ENCODE measurements at places on chromosomes 3 and 15.

GRCh38 chr15:33298631-33299030 is 12.1 kb upstream of the RYR3 start:
- no peak for DNase-seq

DNA sequence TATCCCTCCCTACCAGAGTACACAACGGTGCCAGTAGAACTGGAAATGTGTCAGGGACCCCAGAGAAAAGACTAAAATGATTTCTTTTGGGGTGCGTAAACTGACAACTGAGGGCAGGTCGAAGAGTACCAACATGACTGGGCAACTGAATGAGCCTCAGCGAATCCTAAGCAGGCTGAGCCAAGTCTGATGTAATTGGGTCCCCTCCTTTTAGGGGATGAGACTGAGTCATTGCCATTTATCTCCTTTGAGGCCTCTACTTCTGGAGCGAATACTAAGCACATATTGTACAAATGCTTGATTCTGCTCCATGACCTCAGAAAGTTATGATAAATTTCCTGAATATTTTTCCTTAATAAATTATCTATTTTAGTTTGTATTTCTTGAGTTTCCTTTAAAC is 17.3 kb upstream of the GPR156 start:
- DNase-seq, result no peak

DNA sequence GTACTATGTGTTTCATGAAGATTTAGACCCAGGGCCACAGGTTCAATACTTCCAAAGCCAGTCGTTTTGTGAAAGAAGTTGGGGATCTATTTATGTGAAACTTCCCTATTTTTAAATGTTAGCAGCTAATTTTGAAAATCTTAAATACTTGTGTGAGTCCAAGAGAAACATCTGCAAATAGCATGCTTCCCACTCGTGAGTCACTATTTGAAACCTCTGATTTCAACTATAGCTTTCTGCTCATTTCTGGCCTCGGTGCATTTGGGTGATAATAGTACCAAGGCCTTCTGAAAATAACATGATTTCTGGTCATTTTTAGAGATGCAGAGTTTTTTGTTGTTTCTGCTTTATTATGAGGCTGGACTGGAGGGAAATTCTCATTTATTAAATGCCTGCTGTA is 110.0 kb downstream of the OPA1 start:
- no peak for DNase-seq

DNA sequence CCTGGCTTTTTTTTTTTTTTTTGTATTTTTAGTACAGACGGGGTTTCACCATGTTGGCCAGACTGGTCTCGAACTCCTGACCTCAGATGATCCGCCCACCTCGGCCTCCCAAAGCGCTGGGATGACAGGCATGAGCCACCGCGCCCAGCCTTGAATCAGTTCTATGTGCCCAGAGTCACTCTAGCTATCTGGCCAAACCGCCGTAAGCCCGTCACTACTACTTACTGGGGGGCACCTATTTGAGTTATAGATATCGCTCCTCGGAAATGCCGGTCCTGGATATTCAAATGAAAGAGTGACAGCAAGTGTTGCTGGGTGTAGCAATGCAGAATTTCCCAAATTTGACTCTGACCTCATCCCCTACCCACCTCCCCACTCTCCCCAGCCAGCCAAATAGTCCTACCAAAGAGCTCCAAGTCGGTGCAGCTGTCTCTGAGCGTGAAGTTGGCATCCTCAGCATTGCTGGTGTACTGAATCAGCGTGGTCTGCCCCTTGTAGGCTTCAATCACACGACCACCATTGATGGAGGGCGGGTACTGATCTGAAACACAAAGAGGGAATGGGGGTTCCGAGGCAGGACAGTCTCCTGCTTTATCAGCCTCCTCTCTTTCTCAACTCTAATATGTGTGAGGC is 38.1 kb downstream of the MUC20 start:
- no peak for DNase-seq

GRCh38 chr3:77411334-77411733 is 371.4 kb downstream of the ROBO2 start:
- no peak for DNase-seq

- DNase-seq, result no peak
These were observed 27.0 kb upstream of the PRR23E start for GRCh38 chr3:127165694-127166485.

GRCh38 chr3:24149032-24149431 is 203.9 kb downstream of the NR1D2 start:
- no peak for DNase-seq

- no peak for DNase-seq
These were observed 13.6 kb downstream of the CALML4 start for GRCh38 chr15:68191555-68191954.

- DNase-seq, result no peak
These were observed 45.0 kb upstream of the SLC12A8 start for GRCh38 chr3:125257536-125257935.

GRCh38 chr3:100007313-100007712 is 107.0 kb downstream of the FILIP1L start:
- DNase-seq, result no peak

DNA sequence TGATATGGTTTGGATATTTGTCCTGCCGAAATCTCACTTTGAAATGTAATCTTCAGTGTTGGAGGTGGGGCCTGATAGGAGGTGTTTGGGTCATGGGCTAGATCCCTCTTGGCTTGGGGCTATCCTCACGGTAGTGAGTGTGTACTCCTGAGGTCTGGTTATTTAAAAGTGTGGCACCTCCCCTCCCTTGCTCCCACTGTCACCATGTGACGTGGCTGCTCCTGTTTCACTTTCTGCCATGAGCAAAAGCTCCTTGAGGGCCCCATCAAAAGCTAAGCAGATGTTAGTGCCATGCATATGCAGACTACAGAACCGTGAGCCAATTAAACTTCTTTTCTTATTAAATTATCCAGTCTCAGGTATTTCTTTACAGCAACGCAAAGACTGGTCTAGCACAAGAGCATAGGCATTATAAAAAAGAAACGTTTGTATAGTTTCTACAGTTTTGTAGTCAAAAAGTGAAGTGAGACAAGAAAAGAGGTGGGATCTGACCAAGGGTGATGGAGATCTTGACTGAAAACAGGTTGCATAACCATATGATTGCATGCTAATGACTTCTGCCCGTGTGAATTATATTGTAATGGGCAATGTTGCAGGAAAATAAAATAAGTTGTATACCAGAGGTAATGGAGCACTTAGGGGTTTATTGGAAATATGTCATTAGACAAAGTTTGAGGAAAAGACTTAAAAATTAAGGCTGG is 28.5 kb upstream of the CLASP2 start:
- no peak for DNase-seq

- DNase-seq, result no peak
These were observed 70.0 kb upstream of the WDR72 start for GRCh38 chr15:53829471-53829870.

GRCh38 chr15:56241374-56242105 is 2.1 kb downstream of the RFX7 start:
- no peak for DNase-seq

- DNase-seq, result no peak
These were observed 1101.4 kb downstream of the ROBO2 start for GRCh38 chr3:78141269-78141668.

- no peak for DNase-seq
These were observed 409.4 kb upstream of the FRG2C start for GRCh38 chr3:75254685-75255084.
